Activated gamma-delta T cell (primary cell): ENCODE measurements at places on chromosomes 3 and 15.

- no peak for DNase-seq
Measured at GRCh38 chr3:6791161-6791560, 69.8 kb upstream of the GRM7 start.

DNA sequence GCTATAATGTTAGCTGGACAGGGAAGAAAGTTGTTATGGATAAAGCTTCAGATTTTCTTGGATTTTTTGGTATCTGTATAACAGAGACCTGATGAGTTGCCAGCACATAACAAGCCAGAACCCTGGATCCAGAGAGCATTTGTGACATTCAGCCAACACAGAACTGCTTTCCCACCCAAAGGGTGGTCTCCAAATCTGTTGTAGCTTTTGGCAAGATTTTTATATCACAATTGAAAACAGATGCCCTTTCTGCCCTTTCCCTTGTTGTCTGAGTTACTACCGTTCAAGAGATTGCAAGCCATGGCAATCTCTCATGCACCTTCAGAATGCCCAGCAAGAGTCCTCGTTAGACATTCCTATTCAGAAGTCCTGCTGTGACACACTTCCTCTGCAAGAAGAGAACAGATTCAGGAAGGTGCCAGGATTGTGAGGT is 107.6 kb upstream of the FGF7 start:
- no peak for DNase-seq

DNA sequence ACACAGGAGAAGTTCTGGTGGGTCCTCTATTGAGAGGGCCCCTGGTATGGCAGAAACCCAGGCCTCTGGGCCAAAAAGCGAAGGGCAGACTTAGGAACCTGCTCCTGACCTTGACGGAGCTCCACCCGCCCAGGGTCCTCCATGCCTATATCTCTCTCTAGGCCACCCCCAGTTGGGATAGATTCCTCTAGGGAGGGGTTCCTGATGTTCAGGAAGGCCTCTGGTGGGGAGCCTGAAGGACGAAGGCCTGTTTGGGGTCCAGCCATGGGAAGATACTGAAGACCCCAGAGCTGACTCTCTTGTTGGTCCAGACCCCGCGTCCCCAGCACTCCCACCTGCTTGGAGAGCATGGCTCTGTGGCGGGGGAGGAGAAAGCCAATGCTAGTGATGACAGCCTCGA is 104.2 kb downstream of the CORO2B start:
- no peak for DNase-seq

GRCh38 chr3:20608054-20608738 is 422.2 kb upstream of the SGO1 start:
- no peak for DNase-seq

DNA sequence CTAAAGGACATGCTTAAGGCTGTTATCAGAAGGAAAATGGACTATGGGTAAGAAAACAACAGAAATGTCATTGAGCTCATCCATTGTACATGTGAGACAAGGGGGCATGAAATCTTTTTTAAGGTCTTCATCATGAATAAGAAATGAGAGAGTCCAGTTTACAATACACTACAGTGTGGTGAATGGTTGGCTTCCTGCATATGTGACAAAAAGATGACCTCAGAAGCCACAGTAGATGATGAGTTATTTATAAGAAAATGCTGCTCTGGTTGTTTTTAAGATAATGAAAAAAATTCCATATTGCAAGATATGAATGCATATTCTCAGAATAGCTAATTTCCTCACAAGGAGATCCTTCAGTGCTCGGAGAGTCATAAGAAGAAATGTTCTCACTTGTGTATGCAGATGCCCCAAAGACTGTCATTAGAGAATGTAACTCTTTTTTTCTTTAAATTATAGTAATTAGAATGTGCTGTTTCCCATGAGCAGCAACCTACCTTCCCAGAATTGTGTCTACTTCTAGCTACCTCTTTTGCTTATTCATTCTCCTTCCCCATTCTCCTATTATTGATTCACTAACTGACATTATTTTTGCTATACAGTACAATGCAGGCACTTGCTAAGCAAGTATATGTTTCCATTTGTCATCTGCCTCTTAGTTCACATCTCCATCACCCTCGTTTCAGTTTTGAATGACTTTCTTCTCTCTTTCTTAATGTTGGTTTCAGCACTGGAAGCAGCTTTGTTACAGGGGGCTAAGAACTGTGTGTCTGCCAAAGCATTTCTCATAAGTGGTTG is 152.0 kb upstream of the PEX5L start:
- DNase-seq, result no peak

DNA sequence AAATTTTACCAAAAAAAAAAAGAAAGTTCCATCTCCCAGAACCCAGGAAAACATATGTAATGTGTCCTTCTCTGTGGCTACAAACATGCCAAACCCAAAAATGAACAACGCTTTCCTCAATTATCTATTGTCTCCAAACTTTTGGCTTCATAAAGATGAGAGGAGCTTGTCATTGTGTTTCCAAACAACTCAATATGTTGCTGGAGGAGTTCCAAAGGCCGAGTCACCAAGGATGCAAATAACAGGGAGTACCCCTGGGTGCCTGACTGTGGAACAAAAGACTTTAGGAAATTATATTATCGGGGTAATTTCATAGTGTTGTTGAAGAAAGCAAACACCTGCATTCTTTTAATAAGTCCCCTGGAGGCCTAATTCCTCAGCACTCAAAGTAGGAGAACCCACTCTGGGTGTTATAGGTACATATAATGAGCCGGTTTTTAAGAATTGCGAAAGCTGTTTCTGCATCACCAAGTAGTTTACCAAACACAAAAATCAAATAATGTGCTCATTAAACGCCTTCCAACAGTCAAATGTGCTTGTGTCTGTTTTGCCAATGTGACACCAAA is 206.3 kb upstream of the PRICKLE2 start:
- no peak for DNase-seq

- no peak for DNase-seq
Measured at GRCh38 chr15:60744826-60745460, 266.0 kb upstream of the ICE2 start.

DNA sequence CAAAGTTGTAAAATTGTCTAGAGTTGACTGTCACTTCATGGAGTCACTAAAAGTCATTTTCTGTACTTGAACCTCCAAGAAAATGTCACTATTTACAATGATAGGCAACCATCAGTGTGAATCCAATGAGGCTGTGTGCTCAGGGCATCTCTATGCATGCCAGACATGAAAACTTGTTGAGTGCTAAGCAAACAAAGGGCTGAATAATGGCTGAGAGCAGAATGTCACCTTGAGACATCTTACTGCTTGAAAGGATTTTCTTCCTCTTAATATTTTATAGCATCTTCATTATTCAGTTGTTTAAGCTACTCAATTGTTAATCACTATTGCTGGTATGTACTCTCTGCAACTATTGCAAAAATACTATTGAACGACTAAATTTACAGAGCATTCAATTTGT is 184.7 kb downstream of the PLCH1 start:
- DNase-seq, result no peak

- DNase-seq, result no peak
Measured at GRCh38 chr15:66734961-66735908, 33.2 kb downstream of the SMAD6 start.

- no peak for DNase-seq
Measured at GRCh38 chr3:169980055-169980454, 13.4 kb downstream of the SEC62 start.

DNA sequence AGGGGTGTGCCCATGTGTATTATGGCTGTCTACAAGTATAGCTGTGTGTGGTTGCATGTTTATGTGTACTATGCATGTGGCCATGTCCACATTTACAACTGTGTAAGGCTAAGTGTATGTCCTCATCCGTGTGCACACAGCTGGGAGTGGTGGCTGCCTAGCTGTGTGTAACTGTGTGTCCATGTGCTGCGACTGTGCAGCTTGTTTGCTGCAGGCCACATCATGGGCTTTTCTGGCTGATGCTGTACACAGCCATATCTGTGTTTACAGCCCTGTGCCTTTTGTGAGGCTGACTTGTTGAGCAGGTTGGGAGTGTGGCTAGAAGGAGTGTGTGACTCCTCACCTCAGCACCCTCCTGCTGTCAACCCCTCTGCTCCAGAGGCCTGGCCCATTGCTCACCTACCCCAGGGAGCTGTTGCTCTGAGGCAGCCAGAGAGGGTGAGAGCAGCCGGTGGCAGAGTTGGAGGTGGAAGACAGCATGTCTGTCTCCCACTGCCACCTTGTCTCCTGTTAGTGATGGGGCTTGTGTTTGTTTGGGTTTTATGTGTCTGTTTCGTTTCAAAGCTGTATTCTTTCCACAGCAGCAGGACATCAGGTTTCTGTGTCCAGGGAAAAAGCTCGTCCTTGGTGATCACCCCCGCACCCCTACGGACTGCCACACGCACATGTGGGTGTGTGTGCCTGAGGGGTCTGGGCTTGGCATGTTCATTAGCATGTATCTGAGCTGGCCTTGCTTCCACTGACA is 1.4 kb upstream of the GRM2 start:
- DNase-seq, result no peak

DNA sequence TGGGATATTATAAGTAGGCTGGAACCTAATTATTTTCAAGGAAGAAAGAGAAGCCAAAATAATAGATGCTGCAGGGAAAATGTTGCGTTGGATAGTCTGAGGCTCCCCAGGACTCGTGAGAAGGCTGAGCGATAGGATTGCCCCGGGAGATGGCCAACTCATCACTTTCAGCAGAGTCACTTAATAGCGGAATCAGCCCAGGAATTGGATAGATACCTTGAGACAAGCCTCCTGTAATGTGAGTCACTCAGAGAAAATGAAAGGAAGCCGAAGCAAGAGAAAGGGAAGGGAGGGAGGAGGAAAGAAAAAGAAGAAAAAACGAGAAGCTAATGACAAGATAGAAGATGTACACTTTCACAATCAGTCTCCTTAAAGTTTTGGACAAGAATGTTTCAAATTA is 94.3 kb downstream of the SQOR start:
- DNase-seq, result no peak

- DNase-seq, result no peak
Measured at GRCh38 chr3:187491371-187491770, 123.2 kb downstream of the RTP4 start.

GRCh38 chr15:73796331-73796831 is 43.2 kb upstream of the INSYN1 start:
- no peak for DNase-seq

- DNase-seq, result no peak
Measured at GRCh38 chr3:146966124-146966523, 361.0 kb upstream of the PLSCR5 start.

GRCh38 chr15:72591361-72591760 is 63.1 kb upstream of the GOLGA6B start:
- no peak for DNase-seq

- DNase-seq, result no peak
Measured at GRCh38 chr15:48646331-48646730, 822 bp upstream of the FBN1 start.

DNA sequence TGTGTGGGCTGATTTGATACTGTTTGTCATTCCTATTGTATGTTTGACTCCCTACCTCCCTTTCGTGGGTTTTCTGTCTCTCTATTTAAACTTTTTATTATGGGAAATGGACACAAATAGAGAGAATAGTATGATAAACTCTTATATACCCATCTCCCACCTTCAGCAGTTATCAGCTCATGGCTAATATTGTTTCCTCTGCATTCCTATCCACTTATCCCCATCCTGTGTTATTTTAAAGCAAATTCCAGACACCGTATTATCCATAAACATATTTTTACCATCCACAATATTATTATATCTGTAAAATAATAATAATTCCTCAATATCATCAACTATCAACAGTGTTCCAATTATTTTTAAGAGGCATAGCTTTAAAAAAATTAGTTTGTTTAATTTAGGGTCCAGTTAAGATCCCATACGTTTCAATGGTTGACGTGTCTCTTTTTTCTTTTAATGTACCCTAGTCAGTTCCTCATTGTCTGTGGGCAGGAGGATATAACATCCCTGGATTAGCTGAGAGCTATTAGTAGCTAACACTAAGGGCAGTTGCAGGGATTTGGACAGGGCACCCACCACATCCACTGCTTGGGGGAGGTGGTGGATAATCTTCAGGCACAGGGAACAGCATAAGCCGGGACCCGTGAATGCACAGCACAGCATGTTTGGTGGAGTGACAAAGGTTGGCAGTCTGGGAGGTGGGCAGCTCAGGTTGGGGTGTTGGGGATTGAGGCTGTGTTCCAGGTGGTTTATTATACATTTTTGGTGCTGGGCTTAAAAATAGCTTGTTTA is 23.5 kb downstream of the PLCL2 start:
- DNase-seq, result no peak

- DNase-seq, result no peak
Measured at GRCh38 chr3:75171630-75172230, 492.4 kb upstream of the FRG2C start.

GRCh38 chr3:97430601-97431000 is 334.0 kb upstream of the ARL6 start:
- DNase-seq, result no peak

DNA sequence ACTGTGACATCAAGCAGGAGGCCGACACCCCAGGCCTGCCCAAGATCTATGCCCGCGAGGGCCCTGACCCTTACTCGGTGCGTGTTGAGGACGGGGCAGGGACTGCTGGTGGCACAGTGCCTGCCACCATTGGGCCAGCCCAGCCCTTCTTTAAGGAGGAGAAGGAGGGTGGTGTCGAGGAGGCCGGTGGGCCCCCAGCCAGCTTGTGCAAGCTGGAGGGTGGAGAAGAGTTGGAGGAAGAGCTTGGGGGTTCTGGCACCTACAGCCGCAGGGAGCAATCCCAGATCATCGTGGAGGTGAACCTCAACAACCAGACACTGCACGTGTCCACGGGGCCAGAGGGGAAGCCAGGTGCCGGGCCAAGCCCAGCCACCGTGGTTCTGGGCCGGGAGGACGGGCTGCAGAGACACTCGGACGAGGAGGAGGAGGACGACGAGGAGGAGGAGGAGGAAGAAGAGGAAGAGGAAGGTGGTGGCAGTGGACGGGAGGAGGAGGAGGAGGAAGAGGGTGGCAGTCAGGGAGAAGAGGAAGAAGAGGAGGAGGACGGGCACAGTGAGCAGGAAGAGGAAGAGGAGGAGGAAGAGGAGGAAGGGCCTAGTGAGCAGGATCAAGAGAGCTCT is 5.4 kb downstream of the ZBTB47 start:
- no peak for DNase-seq

GRCh38 chr15:39931615-39932014 is 2.3 kb upstream of the EIF2AK4 start:
- DNase-seq, result no peak

DNA sequence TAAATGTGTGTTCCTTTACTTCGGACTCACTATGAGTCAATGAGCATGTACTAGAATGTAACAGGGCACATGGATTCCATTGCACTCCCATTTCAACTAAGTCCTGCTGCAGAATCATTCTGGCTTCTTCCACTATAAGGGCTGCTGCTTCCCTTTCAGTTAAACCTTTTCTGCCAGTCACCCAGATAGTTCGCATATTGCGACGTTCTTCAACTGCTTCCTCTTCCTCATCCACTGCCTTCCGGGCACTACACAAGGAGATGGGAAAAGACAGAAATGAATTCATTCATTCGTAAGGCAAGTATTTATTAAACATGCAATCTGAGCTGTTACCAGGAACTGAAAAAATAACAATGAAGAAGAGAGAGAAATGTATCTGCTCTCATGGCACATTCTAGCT is 55.6 kb downstream of the POLQ start:
- no peak for DNase-seq

DNA sequence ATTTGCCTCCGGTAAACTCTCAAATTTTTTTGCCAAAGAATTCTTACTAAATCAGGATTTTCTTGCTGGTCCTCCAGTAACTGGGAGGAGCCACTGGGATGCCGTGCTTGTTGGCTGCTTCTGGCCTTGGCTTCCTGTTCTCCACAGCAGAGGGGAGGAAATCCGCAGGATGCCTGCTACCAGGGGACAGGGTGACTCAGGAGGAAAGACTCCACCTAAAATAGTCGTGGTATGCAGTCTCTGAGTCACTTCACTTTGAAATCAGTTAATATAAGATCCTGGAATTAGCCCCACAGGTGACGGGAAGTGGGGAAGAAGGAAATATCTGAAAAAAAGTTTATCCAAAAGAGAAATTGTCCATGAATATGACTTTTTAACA is 6.5 kb upstream of the TM4SF18 start:
- no peak for DNase-seq
